Glomerular endothelial cell (primary cell): ENCODE measurements at places on chromosomes 6 and 20.

DNA sequence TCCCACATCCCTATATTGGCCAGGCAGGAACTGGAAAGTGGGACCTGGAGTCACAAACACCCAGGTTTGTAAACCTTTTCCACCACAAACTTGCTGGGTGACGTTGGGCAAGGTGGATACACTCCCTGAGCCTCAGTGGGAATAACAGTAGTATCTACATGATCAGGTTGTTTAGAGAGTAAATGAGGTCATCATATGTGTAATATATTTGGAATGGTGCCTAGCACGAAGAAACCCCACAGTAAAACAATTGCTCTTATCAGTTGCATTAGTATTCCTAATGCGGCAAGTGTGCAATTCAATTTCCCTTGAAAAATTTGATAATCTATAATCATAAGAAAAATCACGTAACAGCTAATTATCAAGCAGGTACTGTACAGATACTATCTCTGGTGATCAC, 51.9 kb downstream of the HIVEP2 start:
- DNase-seq = no peak

DNA sequence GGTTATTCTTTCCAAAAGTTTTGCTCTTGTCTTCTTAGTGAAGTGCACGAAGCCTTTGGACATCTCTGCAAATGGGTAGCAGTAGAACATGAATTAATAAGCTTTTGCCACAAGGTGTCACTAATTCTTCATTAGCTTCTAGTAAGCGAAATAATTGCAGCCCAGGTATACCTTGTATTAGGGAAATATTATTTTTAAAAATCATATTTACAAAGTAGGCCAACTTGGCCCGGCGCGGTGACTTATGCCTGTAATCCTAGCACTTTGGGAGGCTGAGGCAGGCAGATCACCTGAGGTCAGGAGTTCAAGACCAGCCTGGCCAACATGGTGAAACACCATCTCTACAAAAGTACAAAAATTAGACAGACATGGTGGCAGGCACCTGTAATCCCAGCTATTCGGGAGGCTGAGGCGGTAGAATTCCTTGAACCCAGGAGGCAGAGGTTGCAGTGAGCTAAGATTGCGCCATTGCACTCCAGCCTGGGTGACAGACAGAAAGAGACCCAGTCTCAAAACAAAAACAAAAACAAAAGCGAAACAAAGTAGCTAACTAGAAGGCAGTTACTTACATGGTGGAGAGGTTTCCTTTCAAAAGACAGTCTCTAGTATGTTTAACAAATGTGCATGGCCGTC, 8.8 kb upstream of the RSPH3 start:
- no peak for DNase-seq

DNA sequence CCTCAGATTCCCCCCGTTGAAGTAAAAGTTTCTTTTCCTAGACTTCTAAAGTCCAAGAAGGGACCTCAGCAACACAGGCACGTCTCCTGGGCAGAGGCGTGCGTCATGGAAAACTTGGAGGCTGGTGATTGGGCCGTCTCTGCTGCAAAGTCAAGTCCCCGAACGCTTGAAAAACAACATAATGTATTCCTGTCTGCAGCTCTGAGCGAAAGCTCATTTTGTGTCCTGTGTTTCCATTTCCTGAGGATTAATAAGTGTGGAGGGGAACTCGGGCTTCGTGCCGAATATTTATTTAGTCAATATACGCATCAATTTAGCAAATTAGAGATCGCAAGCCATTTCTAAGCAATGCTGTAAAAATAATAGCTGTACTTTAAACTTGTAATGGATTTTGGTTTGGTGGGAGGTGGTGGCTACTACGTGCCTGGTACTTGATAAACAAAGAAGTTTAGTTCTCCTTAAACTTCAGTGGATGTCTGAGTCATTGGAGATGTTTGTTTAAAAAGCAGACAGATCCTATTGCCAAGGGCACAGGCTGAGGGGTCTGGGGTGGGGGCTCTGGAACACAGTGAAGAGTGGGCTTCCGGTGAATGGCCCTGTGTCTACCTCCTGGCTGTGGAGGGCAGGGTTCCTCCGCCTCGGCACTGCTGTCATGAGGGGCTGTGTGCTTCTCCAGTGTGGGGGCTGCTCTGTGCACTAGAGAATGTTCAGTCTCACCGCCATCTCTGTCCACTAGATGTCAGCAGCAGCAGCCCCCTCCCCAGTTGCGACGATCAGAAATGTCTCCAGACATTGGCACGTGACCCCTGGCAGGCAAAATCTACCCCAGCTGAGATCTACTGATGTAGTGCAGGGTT, 21.8 kb downstream of the PCK1 start:
- DNase-seq = no peak

DNA sequence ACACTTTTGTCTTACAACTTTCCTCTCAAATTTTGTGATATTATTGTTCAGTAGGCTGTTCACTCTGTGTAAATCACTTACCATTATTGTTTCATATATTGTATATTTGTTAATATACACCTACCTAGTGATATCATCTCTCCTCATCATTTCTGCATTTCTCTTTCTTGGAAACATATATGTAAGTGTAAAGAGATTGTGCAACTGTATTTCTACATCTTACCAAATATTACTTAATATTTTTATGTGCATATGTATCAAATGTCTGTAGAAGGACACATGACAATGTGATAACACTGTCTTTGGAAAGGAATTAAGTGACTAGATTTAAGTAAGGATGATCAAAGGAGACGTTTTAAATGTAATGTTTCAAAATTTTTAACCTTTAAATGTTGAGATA, 30.2 kb downstream of the ZNF322 start:
- no peak for DNase-seq

GRCh38 chr20:43842126-43843020, 72.3 kb upstream of the TOX2 start:
- no peak for DNase-seq

DNA sequence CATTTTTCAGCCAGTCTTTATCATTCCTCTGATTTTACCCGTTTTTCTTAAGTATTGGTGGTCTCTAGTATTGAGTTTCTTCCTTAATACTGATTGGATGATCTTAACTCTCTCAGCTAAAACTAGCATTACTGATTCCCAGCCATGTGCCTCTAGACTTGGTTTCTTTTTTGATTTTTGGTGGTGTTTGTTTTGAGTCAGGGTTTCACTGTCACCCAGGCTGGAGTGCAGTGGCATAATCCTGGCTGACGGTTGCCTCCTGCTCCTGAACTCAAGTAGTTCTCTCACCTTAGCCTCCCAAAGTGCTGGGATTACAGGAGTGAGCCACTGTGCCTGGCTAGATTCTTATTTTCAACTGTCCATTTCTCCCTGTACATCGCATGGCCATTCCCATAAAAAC, 24.9 kb downstream of the DPPA5 start:
- no peak for DNase-seq

- no peak for DNase-seq
These were observed 17.5 kb upstream of the MYCT1 start for GRCh38 chr6:152680151-152680550.

DNA sequence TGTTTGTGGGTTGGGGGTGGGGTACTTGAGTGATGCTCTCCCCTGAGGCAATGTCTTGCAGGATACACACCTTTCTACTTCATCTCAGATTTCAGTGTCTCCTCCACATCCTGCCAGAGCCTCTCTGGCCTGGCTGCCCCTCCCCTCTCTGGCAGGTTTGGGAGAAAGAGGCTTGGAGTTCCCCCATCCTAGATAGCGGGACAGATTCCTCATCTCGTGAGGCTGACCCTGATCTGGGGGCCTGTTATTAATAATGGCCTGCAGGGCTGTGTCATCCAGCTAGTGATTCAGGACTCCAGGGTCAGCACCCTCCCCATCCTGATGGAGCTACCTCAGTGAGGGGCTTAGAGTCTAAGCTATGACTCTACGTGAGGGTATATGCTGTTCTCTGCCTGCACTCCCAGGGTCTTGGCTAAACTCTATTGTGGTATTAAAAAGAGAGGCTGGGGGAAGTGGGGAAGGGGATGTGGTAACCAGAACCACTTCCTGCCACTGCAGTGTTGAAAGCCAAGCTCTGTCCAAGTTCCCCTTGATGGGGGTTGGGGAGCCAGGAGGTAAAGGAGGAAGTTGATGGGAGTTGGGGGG, 3.7 kb upstream of the MMP9 start:
- DNase-seq = no peak

DNA sequence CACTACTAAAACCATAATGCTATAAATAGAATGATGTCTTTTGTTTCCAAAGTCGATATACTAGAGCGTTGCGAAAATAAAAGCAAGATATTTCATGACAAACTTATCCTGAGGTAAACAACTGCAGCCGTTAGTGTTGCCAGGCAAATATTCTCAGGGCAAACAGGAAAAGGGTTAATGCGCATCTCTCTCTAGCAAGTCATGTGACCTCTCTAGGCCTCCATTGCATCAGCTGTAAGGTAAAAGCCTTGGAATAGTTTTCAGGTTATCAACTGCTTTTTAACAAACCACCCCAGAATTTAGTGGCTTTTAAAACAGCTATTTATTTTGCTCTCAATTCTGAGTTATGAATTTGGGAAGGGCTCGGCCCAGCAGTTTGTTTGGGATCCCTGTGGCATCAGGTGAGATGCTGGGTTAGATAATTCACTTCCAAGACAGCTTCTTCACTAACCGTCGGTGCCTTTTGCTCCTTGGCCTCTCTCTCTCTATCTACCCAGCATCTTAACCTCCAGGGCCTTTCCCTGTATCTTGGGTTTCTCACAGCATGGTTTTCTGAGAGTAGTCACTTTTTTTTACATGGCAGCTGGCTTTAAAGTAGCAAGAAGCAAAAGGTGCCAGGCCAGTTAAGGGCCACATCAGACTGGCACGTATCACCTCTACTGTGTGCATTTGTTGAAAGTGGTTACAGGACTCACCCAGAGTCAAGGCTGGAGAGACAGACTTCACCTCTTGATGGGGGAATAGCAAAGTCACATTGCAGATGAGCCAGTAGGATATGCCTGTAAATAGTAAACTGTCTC, 39.2 kb upstream of the LTV1 start:
- DNase-seq = no peak

GRCh38 chr6:132101535-132101934, 150.4 kb upstream of the CCN2 start:
- no peak for DNase-seq

DNA sequence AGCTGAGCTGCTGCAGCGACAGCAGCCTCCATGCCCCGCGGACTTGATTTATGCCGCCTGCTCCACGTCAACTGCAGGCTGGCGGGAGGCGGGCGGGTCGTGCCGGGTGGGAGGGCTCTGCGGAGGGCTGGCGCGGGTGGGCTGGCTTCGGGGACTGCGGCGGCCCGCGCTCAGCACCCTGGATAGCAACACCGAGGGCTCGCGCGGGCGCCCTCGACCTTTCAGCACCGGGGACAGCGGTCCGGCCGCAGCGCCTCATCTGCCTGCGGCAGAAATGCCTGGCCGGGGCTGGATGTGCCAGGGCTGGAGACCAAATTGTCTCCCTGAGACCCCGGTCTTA, 792 bp downstream of the SNAP25 start:
- no peak for DNase-seq
